RWPE1 (cell line): ENCODE measurements at places on chromosomes 12 and 14.

DNA sequence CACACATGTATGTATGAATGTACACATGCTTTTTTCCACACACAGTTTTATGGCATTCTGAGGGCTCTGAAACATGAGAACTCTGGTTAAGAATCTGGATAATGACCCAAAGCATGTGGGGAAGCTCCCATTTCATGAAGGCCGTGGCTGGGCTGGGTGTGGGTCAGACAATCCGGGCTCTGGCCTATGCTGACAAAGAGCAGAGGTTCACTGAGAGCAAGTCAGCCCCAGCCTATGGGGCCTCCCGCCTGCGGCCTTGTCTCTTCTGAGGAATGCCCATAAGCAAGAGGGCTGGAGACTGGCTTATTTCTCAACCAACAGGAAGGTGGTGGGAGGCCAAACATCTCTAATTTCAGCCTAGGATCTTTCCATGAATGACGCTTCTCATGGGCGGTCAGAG lies 8.5 kb downstream of the MYH6 start:
- DNase-seq = no peak

DNA sequence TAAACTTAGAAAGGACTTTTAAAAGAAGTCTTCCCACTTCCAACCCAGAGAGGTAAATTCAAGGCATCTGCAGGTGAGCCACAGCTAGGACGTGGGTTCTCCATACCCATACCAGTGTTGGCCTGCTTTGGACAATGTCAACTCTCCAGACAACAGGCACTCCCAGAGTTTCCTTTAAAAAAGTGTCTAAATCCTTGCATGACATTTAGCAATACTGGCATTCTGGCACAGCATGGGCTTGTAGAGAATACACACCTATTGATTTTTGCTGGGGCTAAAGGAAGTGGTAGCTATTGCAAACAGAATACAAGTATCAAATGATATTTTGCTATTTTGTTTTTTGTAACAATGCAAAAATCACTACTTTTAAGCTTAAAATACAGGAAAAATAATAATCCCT lies 25.8 kb upstream of the DICER1 start:
- DNase-seq = no peak

GRCh38 chr14:74685921-74686678 lies 26.8 kb downstream of the AREL1 start:
- no peak for DNase-seq

- peak; percentile 92 for DNase-seq
These were observed 279.4 kb downstream of the FOXN3 start for GRCh38 chr14:89137526-89138163.

DNA sequence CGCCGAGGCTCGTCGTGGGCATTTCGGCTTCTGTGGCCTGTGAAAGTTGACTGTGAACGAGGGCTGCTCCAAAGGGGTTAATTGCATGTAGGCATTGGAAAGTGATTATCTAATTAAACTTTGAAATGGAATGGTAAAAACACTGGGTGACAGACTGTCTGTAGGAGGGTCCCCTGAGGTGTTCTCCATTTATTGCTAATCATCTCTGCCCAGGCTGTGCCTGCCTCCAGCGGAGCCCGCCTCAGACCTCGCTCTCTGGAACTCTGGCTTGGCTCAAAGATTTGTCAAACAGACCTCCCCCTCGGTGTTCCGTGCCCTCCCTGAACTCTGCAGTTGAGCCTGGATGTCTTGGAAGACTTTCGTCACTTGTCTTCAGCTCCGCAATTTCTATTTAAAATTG lies 50.2 kb upstream of the VRK1 start:
- DNase-seq = no peak

DNA sequence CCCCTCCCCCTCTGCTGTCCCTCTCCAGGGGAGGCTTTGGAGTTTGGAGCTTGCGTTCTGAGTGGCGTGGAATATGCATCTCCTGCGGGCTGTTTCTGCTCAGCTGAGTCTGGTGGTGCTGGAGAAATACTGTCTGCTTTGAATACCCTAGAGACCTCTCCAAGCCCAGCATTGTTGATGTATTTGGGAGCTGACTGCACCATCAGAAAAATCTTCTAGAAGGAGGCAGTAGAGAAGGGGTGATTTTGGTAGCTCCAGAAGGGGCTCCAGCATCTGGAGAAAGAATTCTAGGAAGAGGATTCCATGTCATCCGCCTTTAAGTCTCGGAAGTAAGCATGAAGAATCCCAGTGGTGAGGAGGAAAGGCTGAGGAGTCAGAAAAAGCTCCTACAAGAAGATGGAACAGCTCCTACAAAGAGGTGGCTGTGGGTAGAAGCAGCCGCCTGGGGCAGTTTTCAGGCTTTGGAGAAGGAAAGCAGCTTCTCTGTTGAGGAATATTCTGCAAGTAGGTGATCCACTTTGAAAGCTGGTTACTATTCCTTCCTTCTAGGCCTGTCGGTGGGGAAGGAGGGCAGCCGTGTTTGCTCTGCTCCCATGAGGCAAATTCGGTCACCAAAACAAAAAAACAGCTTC lies 9.7 kb downstream of the MLXIP start:
- no peak for DNase-seq

- DNase-seq = no peak
These were observed 13.3 kb upstream of the RERG start for GRCh38 chr12:15234508-15234907.

DNA sequence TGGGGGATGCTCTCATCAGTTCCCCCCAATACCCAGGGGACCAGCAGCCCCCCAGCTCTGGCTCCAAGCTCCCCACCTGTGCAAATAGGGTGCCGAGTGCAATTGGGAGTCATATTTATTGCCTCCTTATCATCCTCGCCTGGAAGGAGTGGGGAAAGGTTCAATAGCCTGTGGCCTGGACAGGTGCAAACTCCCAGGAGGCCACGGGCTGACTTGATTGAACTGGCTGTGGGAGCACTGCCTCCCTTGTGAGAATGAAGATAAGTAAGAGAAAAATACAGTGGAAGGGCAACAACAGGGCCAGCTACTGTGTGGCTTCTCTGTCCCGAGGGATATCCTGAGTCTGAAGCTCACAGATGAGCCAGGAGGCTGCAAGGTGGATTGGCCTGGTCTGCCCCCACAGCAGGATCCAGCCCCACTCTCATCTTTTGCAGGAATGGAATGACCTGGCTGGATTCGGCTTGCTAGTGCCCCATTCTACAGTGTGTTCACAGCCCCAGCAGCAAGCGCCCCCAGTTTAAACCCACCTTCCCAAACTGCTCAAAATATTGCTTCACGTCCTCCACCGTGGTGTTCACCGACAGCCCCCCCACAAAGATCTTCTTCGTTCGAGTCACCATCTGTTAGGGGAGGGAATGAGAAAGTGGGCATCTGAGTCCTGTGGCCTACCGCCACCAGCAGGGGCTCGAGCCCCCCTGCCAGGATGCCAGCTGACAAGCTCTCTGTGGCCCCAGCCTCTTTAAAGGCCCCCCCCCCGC lies 6.3 kb downstream of the MSI1 start:
- no peak for DNase-seq
